Stimulated activated CD8-positive, alpha-beta memory T cell treated with anti-CD3 and anti-CD28 coated beads, Interleukin-7, amount 100 ng/mL, for 1 hour (primary cell): ENCODE measurements at places on chromosomes 16 and 17.

DNA sequence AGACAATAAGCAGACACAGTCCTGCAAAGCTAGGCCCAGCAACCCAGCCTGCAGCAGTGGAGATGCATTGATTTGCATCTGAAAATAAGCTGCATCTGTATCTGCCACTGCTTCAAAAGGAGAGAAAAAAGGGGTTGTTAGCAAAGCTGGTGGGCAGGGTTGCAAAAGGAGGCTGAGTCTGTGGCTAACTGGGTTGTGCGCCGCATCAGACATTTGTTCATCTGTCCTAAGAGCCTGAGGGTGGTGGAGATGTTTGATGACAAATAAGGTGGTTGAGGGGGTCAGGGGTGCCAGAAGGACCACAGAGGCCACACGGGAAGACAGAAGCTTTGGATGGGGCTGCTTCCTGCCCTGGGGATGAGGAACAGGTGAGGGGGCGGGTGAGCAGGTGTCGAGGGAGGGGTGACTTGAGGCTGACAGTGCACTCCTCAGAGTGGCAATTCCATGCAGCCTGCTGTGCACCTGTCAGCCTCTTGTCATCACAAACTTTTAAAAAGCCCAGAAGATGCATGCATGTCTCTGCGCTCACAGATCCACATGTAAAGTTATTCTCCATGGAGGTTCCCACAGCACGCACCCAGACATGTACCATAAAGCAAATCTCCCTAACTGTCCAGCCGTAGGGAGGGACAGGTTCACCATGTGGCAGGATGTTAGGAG, 35.4 kb downstream of the WSB1 start:
- no peak for DNase-seq

DNA sequence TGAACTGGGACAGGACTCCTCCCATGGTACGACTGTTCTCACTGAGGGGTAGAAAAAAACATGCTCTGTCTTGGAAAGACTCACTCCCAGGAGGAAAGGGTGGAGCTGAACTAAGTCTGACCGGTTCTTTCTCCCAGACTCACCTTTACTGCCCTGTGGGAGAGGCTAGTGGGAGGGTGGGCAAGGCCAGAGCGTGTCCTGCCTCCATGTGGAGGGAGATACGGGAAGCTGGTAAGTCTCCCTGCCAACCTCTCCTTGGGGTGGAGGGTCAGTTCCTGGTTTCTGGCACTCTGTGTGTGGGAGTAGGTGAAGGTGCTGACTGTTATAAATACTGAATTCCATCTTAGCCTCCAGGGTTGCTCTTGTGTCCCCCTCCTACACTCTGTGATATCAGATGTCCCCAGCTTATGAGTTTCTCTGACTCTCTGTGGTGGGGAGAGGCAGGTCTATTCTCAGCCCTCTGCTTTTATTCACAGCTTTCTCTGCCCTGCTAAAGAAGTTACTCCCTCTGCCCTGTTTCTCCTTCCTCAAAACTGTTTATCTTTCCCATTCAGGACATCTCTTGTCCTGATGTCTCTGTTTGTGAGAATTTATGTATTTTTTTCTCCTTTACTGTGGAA, 26.9 kb upstream of the FAM20A start:
- DNase-seq: no peak

DNA sequence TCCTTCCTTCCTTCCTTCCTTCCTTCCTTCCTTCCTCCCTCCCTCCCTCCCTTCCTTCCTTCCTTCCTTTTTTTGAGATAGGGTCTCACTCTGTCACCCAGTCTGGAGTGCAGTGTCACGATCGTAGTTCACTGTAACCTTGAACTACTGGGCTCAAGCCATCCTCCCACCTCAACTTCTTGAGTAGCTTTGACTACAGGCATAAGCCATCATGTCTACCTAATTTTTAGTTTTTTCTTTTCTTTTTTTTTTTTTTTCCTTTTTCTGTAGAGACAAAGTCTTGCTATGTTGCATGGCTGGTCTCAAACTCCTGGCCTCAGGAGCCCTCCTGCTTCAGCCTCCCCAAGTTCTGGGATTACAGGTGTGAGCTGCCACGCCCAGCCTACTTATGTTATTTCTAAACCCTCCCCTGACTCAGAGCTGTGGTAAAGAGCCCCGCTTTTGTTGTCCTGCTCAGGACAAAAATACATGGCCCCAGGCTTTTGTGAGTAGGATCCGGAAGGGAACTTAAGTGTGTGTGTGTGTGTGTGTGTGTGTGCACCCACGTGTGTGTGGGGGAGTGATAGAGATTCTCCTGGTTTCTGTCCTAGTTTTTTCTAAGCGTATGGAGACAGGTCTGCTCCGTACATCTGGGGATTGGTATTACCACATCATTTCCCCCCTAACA, 67.1 kb downstream of the PRKCB start:
- no peak for DNase-seq

DNA sequence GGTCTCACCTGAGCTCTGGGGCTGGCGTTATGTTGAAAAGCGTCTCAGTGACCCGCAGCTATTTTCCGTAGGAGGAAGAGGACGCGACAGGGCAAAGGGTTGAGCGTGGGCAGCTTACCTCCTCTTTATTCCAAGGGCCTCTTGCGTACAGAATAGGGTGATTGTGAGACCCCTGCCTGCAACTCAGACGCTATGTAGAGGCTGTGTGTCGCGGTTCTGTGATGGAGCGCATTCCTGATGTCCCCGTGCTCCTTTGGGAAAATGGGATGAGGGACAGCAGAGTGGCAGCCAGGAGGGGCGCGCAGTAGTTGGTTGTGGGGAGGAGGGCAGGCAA, 531 bp upstream of the CDH8 start:
- DNase-seq: no peak

GRCh38 chr17:63833741-63834373, 6.4 kb upstream of the FTSJ3 start:
- DNase-seq: no peak

GRCh38 chr16:57991551-57992059, 8.9 kb downstream of the ZNF319 start:
- DNase-seq: no peak

GRCh38 chr17:68433911-68434508, 23.3 kb downstream of the WIPI1 start:
- no peak for DNase-seq

DNA sequence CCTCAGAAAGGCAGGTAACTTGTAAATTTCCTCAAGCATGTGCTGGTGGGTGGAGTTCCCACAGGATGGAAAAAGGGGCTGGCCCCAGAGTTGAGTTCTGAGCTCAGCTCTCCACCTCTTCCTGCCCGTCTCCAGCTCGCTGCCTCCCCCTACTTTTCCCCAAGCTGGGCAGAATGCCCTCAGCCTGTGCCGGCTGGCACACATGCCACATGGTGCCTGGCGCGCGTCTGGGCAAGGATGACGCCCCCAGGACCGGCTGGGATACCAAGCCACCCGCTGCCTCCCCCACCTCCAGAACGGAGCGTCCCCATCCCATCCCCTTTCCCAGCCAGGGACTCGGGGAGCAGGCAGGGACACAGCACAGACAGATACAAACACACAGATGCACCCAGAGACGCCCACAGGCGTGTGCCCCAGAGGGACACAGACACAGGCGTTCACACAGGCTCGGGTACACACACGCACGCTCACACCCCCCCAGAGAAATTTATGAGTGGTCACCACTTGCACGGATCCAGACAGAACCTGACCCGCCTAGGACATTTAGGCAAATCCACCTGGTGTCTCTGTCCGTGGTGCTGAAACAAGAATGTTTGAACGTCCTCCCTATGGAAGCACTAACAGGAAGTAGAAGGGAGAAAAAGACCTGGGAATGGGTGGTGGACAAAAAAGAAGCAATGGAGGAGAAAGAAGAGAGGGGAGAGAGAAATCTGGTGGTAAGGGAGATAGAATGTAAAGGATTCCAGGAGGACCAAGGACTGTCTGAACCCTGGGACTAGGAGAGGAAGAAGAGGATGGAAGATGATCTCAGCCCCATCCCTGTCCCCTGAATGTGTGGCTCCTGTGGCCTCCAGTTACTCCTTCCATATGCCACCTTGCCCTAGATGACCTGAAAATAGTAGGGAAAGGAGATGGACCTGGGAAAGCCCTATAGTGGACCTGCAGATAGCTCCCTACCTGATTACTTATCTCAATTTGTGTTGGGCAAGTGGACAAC, 15.5 kb downstream of the NEUROD2 start:
- DNase-seq: no peak

GRCh38 chr17:6422654-6423241, 12.2 kb downstream of the AIPL1 start:
- no peak for DNase-seq

GRCh38 chr17:45852535-45853297, 8.0 kb downstream of the SPPL2C start:
- peak; percentile 32 for DNase-seq

DNA sequence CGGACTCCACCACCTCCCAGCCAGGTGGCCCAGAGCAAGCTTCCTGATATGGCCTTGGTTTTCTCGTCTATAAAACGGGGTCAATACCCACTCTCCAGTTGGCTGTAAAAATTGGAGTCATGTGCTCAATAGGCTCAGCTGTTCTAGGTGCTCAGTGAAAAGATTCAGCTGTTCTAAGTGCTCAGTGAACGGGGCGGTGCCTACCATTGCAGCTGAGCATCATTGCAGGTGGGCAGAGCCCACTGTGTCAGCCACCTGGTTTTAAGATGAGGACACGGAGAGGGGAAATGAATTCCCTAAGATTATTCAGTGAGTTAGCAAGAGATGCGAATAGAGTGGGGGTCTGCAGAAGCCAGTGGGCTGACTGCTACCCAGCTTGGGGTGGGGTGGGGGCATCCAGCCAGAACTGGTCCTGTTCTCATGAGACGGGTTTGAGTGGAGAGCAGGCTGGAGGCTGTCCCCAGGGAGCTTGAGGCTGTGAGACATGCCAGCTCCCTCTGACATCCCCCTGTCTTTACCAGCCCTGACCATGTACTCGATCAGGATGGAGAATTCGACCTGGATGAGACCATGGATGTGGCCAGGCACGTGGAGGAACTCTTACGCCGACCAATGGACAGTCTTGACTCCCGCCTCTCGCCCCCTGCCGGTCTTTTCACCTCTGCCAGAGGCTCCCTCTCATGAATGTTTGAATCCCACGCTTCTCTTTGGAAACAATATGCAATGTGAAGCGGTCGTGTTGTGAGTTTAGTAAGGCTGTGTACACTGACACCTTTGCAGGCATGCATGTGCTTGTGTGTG, 21.9 kb downstream of the STAT5A start:
- DNase-seq: no peak

DNA sequence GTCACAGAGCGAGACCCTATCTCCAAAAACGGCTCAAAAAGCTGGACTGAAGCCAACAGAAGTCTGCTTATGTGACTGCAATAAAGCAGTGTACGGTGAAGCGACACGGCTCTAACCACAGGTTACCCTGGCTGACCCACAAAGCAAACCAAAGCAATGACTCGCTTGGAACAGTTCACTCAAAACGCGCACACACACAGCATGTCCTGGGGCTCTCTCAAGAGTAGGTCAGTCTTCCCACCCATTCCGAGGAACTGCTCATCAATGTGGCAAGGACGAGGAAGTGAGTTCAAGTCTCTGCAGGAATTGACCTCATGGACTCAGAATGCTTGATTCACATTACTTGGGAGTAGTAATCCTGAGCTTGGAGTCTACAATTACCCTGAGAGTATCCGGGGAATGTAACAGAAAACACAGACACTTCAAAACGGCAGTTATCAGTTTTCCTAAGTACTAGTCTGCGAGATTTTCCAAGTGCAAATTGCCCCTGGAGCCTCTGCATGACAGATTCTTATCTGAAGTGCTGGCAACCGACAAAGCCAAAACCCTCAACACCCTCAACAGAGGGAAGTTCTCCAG, 25.4 kb downstream of the PELP1 start:
- no peak for DNase-seq

DNA sequence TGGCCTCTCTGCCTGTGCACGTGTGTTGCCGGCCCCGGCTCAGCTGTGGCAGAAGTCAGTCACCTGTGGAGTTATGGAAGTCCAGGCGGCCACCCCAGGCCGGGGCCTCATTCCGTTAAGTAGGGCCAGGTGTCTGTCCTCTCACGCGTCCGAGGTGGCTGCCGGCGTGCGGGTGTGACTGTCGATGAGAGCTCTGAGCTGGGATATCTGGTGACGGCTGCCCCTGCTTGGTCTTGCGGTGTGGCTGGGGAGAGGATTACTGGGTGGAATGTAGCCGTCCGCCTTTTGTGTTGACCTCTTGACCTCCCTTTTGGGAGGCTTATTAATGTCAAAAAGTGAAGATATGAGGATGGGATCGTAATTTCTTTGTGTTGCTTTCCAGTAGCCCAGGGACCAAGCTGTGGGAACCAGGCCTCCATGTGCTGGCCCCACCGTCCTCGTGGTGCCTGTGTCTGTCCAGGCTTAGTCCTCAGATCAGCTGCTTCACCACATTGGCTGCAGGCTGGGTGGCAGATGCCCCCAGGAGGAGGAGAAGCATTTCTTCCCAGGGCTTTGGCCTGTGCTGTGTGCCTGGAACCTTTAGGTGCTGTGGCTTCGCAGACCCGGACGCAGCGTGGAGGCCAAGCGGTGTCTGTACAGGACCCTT, 23.0 kb upstream of the ZNF750 start:
- DNase-seq: no peak

- DNase-seq: no peak
Observed at GRCh38 chr17:47862621-47863440, 11.9 kb upstream of the SP6 start.

- no peak for DNase-seq
Observed at GRCh38 chr17:75771334-75772281, 6.6 kb upstream of the GALK1 start.

DNA sequence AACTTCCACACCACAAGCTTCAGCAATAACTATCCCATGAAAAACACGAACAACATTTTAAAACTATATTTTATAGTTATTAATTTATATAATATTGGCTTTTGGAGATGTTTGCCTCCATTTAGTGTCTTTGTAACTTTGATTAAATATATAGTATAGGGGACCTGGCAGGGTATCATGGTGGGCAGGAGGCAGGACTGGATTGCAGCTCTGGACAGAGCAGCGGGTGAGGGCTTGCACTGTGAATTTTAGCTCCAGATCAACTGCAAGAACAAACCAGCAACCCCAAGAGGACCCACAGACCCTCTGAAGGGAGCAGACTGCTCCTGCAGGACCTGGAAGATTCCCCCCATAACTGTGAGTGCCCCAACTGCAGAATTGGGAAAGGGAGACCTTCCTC, 777.9 kb downstream of the KCNJ2 start:
- DNase-seq: no peak

GRCh38 chr16:22635357-22635761, 124.7 kb downstream of the NPIPB5 start:
- DNase-seq: no peak

DNA sequence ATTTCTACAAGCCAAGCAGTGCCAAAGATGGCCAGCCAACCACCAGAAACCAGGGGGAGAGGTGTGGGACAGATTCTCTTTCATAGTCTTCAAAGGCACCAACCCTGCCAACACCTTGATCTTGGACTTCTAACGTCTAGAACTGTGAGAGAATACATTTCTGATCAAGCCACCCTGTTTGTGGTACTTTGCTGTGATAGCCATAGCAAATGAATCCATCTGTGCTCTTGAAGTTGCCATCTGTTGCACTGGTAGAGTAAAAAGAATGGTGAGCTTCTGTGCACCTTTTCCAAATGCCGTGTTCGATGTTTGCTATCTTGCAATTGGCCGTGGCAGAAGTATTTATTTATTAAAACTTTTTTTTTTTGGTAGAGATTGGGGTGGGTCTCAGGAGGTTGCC, 16.7 kb upstream of the ADGRG1 start:
- DNase-seq: no peak

- no peak for DNase-seq
Observed at GRCh38 chr16:79124016-79124756, 476.4 kb downstream of the MAF start.

GRCh38 chr17:29389982-29390850, at the start of gene TAOK1:
TSS of gene TAOK1 (plus strand) at chr17:29390363. CDS start at chr17:29451549, 61,186 bp downstream.
- DNase-seq: peak; percentile 96
